ENCODE measurements at places on chromosomes 12 and 14. TPM values are rescaled to one million over a fixed set of nuclear protein-coding genes. Genes with fewer than 3 reads are reported as not detected.
A peak's percentile ranks its signal among the peaks of the same experiment; 100 is the strongest.

- no peak for DNase-seq
Measured at GRCh38 chr14:100824901-100825712, 811 bp upstream of the MEG3 start.

DNA sequence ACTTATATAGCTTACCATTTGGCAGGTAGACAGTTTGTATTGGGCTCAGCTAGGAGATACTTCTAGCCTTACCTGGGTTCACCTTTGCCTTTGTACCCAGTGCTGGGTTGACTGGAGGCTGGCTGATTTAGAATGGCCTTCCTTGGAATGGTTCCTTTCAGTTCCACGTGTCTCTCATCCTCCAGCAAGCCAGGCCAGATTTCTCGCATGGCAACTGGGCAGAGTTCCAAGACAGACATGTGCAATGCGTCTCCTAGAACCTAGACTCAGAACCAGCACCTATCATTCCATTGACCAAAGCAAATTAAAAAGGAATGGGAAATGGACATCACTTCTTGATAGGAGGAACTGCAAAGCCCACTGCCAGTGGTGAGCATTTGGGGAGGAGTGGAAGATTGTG is 79.1 kb upstream of the BDKRB2 start:
- DNase-seq = no peak

GRCh38 chr12:87274594-87275245 is 754.5 kb downstream of the C12orf50 start:
- no peak for DNase-seq

- DNase-seq = no peak
Measured at GRCh38 chr14:51424561-51425251, 184.7 kb downstream of the TMX1 start.

The BATF gene
- total RNA-seq = 1.8 TPM

- no peak for DNase-seq
Measured at GRCh38 chr12:104486943-104487819, 30.4 kb downstream of the CHST11 start.

DNA sequence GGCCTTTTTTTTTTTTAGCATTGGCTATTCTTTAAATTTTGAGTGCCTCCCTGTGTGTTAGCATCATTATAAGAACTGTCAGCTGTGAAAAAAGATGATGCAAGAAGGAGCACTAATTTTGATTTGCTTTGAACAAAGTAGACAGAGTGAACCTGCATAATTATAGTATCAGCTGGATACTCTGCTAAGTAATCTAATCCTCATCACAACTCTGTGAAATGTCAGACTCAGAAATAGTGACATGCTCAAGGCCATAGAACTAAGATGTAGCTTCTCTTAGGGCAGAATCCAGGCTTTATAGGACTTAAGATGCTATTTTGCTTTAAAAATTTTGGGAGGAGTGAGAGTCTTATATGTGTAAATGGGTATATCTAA is 31.9 kb downstream of the FBXO34 start:
- DNase-seq = no peak

DNA sequence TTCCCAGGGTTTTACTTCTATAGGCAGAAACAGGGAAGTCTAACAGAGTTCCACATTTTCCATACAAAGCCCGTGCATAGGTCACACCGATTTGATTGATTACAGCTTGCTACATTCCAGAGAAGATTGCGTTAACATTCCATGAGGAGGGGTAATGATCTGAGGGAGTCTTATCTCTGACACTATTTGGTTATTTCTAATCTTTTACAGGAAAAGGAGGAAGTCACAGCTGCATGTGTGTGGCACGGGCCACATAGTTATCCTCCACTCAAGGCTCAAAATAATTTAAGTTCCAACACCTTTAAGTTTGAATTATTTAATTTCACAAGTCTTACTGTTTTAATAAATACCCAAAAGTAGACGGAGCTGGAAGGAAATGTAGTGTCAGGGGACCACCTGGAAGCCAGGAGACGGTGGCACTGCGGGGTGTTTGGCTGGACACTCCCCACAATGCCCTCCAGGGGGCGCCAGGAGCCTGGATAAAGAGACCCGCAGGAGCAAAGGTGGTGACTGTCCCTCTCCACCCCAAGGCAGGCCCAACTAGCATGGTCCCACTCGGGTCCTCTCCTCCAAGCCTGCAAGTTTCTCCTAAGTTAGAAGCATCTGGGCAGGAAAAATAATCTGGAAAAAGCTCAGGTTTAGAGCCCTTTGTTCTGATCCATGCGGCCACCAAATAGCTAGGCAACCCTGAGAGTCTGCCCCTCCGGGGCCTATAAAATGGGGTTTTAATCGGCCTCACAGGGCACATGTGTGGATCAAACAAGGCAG is 20.2 kb downstream of the KRT8 start:
- peak; percentile 82 for DNase-seq

The CLEC1B gene
- not detected for total RNA-seq

The NEDD8 gene
- total RNA-seq = 186 TPM

The PRR4 gene
- total RNA-seq = 2.0 TPM

Measured in left cardiac atrium (tissue), 4 donors.